IMR-90 (cell line): ENCODE measurements at places on chromosomes 16 and 17. TPM values are rescaled to one million over a fixed set of nuclear protein-coding genes. Genes with fewer than 3 reads are reported as not detected.

CORO6 gene
- 2.8 and 3.4 TPM in 2 replicates for total RNA-seq

ADGRG1 gene
- 0.83 and 0.90 TPM in 2 replicates for total RNA-seq

- DNase-seq, result no peak
These were observed 26.3 kb downstream of the DRC3 start for GRCh38 chr17:17998934-17999333.

DNA sequence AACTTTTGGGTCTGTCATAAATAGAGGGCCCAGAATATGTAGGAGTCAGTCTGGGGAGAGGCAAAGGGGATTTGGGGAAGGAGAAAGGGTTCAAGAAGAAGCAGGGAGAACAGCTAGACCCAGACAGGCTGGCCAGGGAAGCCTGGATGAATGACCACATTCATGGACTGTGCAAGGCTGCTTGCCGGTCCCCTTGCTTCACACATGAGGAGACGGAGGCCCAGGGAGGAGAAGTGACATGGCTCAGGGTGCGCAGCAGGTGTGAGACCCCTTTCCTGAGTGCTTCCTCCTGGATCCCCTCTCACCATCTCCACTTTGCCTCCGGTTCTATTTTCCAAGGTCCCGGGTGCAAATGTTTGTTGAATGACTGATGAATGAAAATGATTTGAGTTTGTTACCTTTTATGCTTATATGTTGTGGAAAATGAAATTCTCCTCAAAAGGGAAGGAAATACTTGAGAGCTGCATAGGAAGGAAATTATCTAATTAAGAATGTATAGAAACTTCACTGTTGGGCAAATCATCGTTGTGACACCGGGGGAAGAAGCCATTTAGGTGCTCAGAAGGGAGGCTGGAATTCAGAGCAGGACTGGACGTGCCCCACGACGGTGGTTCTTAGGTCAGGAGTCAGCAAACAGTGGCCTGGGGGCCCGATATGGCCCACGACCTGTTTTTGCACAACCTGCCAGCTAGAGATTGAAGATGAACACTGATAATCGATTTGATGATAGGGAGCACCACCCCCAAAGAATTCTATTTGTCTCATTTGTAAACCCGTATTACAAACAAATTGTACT lies 559 bp downstream of the ITGAM start:
- DNase-seq, result no peak

DNA sequence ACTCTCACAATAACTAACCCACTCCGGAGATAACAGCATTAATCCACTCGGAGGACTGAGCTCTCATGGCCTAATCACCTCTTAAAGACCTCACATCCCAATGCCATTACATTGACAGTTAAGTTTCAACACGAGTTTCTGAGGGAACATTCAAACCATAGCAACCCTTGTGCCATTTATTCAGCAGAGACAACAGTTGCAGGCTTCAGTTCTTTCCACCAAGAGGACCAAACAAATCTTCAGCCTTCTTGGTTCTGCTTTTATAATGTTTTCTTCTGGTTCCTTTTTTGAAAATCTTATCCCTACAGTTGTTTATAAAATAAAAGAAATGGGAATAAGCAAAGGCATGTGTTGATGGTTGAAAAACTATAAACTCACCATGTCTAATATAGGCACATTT lies 2.1 kb upstream of the CD300E start:
- no peak for DNase-seq

GRCh38 chr17:81519284-81520020 lies 6.9 kb upstream of the ACTG1 start:
- no peak for DNase-seq
